NCI-H345 (cell line): ENCODE measurements at places on chromosomes 12 and 14.

DNA sequence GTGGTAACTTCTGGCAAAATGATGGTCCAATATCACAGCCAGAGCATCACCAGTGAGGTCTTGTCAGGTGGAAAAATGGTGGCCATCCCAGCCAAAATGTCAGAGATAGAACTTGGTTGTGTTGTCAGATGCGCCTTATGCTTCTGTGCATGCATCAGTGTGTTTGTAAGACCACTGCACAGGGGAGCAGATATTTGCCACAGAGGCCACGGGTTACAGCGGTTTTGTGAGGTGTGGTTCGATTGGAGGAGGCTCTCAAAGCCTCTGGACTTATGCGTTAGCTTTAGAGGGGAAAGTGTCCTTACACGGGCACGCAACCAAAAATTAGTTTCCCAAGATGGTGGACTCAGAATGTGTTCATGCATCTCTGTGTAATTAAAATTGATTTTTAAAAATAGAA is 243.8 kb downstream of the ADGRD1 start:
- DNase-seq: no peak

DNA sequence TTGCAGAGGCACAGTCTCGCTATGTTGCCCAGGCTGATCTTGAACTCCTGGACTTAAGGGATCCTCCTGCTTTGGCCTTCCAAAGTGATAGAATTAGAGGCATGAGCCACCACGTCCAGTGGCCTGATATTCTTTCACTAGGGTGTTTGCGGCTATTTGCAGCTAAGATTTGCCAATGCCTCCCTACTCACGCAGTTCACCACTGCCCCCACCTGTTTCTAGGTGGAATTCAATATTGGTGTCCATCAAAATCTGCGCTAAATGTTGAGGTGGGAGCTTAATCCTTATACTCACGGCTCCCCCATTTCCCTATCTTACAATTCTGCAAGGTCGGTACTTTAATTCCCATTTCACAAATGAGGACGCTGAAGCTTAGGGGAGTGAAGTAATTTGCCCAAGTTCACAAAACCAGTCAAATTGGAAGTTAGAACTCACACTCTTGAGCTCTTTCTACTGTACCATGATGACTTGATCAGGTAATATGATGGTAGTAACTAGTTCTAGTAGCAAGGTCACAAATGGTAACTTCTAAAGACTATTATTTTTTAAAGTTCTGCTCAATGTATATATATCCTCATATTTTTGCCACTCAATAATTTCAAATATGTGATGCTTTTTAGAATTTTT is 22.1 kb upstream of the LRRC9 start:
- peak; percentile 38 for DNase-seq

DNA sequence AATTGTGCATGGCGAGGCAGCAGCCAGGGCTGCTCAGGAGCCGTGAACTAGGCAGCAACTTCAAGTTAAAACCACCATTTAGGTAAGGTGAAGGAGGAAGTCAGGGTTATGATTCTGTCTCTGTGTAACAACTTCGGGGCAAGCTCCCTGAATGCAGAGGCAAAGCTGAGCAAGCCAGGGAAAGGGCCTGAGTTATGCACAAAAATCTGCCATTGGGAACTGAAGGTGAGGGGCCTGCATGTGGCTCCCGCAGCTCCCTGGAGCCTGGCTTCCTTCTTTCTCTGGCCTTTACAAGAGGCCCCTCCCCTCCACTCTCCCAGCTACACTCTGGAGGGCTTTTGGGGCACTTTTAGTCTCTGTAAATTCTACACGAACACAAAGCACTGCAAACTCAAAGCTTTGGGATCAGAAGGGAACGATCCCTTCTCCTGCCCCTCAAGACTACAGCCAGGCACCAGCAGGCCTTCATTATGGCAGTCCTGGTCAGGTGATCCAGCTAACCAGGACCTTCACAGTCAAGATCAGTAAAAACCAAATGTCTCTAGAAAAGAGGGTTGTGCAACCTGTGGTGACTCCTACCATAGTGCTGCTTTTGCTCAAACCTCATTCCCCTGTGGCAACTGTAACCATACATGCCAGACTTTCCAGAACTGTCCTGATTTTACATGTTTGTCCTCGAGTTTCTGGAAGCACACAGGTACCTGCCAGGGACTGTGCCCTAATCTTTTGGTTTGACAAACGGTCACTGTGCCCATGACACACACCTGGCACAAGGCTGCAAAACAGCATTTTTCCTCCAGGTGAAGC is 67.2 kb upstream of the PTGR2 start:
- DNase-seq: no peak

GRCh38 chr14:65075628-65076325 is 26.5 kb downstream of the MAX start:
- DNase-seq: no peak

- no peak for DNase-seq
These were observed 158.6 kb downstream of the ZNF664 start for GRCh38 chr12:124131659-124132058.
